ENCODE measurements at places on chromosomes 6 and 20. TPM values are rescaled to one million over a fixed set of nuclear protein-coding genes. Genes with fewer than 3 reads are reported as not detected.
A peak's percentile ranks its signal among the peaks of the same experiment; 100 is the strongest.

The LAMP5 gene
- total RNA-seq: 0.08 TPM

DNA sequence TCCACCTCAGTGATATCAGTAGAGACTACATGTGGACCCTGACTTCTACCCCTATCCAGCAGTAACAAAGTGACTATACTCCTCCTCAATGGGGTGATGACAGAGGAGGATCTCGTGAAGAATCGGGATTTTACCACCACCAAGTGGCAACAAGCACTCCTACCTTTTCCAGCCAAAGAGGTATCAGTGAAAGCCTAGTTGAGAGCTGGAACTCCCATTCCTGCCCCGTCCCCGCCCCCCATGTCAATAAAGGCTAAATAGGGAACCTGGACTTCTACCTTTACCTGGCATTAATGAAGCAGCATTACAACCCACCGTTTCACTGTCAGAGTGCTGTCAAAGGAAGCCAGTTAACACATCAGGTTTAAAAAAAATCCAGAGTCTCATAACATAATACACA is 45.3 kb downstream of the RNF24 start:
- DNase-seq: peak; percentile 48
- H3K27me3 ChIP-seq: no peaks in the 10 kb centered on the region
- no peaks in the 10 kb centered on the region for H3K4me1 ChIP-seq
- H3K27ac ChIP-seq: peak overlapping the region; percentile 19
- H3K36me3 ChIP-seq: no peaks in the 10 kb centered on the region
- H3K4me3 ChIP-seq: no peak overlapping the region

The CGA gene
- total RNA-seq: not detected

DNA sequence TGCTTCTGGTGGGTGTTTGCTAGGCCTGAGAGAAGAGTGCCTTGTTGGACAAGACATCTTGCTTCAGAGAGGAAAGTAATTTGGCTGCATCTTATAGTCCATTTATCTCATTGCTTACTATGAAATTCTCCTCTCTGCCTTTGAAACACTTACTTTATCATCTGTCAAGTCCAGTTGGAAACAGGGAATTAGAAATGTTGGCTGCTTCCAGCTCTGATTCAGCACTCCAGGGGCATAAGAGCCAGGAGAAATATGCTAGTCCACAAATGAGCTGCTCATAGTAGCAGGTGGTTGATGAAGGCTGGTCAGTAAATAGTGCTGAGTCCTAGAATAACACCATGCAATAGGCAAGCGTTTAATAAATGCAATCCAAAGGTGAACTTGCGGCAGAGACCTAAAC is 227.1 kb downstream of the SLC35F1 start:
- DNase-seq: no peak
- H3K4me3 ChIP-seq: no peak overlapping the region
- no peaks in the 10 kb centered on the region for H3K36me3 ChIP-seq

The CYP21A2 gene
- 29.6 TPM for total RNA-seq

DNA sequence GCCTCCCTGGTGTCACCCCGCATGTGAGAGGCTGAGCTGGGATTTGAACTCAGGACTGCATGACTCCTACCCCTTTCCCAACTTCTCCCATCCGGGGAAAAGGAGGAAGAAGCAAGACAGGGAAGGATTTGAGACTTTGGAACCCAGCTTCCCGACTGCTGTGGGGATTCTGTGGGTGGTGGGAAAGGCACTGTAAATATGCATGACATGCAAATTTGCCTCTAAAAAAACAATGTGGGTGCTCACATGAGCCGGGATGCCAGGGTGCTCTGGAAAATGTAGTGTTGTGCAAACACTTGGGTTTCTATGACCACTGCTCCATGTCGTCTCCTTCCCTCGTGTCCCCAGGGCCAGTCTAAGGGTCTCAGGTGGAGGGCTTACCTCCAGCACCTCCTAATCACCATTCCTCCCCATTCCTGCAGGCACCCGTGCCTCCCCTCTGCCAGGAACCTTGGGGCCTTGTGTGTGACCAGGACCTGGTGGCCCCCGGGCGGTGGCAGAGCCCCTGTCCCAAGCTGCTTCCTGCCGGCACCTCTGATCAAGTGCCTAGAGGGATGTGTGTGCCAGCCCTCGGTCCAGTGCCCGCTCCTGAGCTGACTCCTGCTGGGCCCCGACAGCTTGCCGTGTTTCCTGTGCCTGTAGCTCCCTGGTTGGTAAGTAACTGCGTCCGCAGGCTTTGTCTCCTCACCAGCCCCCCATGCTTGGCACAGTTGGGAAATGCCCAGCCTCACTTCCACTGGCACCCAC is 60.7 kb downstream of the DLGAP4 start:
- H3K4me3 ChIP-seq: no peak overlapping the region
- peaks cover 3% of the 10 kb centered on the region for H3K27me3 ChIP-seq
- no peak for DNase-seq
- H3K36me3 ChIP-seq: no peaks in the 10 kb centered on the region
- no peak overlapping the region for H3K27ac ChIP-seq
- H3K4me1 ChIP-seq: no peaks in the 10 kb centered on the region

The TMEM200A gene
- 0.08 TPM for total RNA-seq

All from liver (tissue), 10 donors.